ENCODE measurements at places on chromosomes 13 and 19.

DNA sequence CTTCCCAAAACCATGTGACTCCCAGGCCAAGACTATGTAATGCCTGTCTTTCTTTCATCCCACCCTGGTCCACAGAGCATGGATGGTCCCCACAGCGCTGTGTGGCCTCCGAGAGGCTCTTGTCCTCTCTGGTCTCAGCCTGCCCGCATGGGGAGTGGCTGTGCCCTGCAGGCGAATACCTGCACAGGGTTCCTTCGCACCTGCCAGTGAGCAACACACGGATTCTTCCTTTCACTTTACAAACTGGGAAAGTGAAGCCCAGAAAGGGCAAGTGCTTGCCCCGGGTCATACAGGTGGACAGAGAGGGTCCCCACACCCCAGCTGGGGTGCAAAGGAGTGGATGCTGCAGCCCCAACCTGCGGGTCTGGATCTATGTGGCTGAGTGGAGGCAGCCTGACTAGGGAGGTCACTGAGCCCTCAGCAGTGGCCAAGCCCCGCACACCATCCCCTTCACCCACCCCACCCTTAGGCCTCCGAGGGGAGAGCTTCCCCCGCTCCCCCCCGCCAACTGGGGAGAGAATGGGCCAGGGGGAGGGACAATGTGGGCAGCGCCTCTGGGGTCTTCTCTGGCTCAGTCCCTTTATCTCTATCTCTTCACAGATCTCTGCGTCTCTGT lies 747 bp upstream of the MARK4 start:
- no peak for DNase-seq

DNA sequence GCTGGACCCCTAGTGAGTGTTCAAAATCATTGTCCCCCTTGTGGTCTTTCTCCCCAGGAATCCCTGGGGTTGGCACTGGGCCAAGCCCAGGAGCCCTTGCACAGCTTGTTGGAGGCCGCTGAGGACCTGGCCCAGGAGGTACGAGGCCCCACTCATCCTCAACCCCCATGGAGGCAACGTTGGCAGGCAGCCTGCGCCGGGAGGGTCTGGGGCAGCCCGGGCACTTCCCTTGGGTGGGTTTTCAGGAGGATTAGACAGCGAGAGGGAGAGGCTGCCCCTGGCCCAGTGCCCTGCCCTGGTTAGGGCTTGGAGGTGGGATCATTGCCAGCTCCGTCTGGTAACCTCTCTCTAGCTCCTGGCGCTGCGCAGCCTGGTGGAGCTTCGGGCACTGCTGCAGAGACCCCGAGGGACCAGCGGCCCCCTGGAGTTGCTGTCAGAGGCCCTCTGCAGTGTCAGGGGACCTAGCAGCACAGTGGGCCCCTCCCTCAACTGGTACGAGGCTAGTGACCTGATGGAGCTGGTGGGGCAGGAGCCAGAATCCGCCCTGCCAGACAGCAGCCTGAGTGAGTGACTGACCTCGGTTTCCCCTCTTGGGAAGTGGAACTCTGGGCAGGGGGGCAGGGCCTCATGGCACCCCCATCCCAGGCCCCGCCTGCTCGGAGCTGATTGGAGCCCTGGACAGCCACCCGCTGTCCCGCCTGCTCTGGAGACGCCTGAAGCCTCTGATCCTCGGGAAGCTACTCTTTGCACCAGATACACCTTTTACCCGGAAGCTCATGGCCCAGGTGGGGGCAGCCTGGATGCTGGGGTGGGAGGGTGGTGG lies 3.0 kb downstream of the ABCA7 start:
- DNase-seq = no peak

DNA sequence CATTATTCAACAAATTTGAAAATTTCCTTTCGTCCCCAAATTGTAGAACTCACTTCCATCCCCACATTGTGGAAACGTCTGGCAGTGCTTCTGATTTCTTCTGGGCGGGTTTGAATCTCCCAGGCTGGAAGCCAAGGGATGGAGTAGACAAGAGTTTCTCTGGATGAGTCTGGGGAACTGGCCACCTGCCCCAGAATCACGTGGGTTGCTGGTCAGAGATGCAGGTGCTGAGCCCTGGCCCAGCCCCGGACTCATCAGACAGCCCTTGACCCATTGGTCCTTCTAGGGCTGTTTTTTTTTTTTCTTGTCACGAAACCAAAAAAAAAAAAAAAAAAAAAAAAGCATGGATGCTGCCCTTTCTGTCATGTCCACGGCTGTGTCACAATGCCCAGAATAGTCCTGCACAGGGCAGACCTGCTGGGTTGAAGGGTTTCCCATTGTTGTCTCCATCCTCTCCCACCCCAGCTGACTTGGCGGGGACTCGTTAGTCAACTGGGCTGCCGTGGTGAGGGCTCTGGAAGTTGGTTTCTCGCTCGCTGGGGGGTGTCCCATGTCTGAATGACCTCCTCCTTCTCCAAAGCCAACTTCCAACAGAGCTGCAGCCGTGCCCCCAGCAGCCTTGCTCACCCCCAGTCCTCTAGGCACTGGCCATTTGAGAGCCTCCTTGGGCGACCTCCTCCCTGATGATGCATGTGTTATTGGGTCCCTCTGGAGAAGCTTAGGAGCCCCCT lies 12.8 kb downstream of the CHST8 start:
- no peak for DNase-seq

- peak; percentile 59 for DNase-seq
Observed at GRCh38 chr19:3062165-3063105, at the start of gene TLE5. TLE5 (minus strand) TSS chr19:3062495; CDS start chr19:3062200, 295 bp downstream.

- DNase-seq = no peak
Observed at GRCh38 chr13:34224877-34225276, 406.9 kb downstream of the RFC3 start.

DNA sequence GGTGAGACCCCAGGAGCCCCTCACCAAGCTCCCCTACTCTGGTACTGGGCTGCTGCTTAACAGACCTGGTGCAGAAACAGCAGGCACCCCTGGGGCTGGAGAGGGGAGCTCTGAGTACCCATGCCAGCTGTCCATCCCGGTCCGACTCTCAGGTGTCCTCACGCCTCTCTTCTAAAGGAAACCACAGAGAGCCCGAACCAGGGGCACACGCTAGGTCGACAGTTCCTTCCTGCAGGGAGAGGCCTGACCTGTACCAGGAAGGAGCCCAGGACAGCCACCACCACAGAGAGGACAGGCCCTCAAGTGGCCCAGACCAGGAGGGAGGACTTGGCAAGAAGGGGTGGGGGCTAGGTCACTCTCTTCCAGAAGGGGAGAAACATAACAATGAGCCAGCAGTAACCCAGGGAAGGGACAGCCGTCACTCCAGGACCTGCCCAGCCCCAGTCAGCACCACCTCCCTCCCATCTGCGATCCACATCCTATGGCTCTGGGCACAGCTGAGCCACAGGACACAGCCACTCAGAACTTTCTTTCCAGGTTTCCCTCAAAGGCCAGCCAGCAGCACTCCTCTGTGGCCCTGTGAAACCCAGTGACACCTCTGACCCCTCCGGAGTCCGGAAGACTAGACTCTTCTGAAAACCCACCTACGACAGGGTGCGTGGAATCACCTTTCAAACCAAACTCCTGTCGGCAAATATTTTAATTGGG lies 13.0 kb upstream of the SLC35E1 start:
- DNase-seq = no peak

GRCh38 chr13:33308863-33309262 lies 23.3 kb upstream of the STARD13 start:
- DNase-seq = no peak

- DNase-seq = no peak
Observed at GRCh38 chr19:15811476-15811875, 4.0 kb downstream of the OR10H1 start.

GRCh38 chr13:113360446-113360845 lies 3.5 kb downstream of the GRTP1 start:
- DNase-seq = no peak

DNA sequence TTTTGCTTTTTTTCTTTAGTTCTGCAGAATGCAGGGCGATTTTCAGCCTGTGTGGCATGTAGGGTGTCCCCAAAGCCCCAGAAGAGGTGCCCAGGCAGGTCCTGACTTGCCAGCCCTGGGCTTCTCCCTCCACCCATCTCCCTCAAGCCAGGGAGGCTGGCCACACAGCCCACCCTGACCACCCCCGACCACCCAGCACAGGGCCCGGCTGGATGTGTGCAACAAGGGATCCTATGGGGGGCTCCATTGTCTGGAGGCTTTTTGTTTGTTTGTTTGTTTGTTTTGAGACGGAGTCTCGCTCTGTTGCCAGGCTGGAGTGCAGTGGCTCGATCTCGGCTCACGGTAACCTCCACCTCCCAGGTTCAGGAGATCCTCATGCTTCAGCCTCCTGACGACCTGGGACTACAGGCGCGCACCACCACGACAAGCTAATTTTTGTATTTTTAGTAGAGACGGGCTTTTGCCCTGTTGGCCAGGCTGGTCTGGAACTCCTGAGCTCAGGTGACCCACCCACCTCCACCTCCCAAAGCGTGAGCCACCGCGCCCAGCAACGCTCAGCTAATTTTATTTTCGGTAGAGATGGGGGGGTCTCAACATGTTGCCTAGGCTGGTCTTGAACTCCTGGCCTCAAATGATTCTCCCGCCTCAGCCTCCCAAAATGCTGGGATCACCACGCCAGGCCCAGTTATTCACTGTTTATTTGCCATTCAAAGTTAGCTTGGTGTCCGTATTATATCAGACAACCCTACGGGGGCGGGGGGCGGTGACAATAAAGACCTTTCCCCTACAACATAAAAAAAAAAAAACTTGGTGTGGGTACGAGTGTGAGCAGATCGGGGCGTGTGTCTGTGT lies 7.8 kb upstream of the MKNK2 start:
- DNase-seq = no peak

DNA sequence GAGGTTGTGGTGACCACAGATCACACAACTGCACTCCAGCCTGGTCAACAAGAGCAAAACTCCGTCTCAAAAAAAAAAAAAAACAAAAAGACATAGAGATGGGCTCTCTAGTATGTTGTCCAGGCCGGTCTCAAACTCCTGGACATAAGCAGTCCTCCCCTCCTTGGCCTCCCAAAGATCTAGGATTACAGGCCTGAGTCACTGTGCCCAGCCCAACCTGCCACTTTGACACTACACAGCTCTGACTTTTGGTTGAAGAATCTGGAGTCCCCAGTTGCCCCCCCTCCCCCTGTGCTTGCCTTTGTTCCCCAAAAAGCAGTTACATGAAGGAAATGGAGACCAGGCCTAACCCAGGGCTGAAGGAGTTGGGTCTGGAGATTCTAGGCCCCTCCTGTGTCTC lies 12.9 kb downstream of the CARM1 start:
- DNase-seq = no peak

- no peak for DNase-seq
Observed at GRCh38 chr13:30869491-30869890, 36.6 kb upstream of the MEDAG start.

DNA sequence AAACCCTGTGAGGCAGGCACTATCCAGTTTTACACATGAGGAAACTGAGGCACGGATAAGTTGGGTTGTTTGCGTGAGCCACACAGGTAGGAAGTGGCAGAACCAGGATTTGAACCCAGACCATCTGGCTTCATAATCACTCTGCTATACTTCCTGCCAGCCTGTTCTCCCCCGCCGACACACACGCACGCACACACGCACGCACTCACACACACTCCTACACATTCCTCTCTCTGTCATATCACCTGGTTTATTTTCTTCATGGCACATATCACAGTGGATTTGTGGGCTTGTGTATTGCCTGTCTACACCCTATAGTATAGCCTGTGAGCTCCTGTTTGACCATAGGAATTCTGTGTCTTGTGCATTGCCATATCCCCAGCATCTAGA lies 140.0 kb downstream of the SIPA1L3 start:
- DNase-seq = no peak

DNA sequence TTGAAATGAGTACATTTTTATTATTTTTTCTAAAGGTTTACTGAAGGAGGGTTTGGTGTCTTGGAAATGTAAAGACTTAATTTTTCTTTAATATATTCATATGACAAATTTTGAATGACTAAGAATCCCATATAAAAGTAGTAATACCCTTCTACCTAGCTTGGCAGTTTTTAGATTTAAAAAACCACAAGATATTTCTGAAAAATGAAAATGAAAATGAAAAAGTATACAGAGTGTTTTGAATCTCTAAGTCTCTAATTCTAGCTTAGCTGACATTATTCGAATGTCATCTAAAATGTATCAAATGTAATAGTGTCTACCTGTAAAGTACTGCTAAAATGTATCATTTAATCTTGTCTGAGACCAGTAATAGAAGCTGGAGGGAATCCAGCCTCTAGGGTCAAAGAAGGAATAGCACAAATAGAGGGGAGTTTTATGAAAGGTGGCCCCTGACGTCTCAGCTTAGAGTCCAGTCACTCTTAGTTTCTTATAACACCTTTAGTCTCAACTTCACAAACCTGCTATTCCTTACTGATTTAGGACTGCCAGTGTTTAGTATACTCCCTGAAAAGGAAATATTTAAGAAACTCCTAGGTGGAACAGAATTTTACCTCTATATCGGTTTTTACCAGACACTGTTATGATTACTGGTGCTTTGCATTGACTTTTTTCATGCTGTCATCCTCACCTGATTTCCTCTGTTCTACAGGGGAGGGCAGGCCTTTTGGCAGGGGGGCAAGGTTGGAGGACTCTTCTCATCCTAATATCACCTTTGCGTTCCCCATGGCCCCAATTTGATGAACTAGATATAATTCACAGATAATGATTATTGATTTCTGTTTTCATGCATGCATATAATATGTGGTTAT lies 16.2 kb upstream of the MIR17HG start:
- no peak for DNase-seq

- DNase-seq = no peak
Observed at GRCh38 chr13:73090116-73090822, 31.5 kb downstream of the KLF5 start.

- DNase-seq = no peak
Observed at GRCh38 chr13:97100821-97101220, 106.5 kb upstream of the OXGR1 start.

DNA sequence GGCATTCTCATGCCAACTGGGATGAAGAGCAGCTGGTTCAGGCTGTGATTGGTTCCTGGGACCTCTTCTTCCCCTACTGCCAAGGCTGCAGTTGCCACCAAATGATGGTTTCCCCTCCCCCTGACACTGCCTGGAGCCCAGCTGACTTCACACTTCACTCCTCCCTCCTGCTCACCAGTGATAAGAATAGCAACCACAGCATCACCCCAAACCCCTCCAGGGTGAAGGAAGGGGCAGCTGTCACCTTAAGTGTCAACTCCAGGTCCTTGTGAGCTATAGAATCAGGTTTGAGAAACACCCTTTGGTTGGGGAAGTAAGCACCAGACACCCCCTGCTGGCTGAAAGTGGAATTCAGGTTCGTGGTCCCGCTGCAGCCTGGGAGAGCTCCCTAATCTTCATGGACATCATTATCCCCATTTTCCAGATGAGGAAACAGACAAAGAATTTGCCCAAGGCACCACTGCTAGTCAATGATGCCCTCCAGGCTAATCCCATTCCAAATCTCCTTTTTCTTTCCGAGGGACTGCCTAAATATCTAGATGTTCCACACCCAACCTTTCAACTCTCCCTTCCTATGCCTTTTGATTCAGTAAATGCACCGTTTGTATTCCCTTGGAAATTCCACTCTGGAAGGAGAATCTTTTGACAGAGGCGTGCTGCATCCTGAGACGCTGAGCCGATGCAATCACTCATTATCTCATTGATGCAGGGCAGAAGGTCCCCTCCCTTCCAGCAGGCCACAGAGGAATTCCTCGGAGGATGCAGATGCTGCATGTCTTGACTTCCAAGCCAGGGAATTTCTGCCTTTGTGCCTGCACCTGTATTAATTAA lies 50.6 kb upstream of the UQCRFS1 start:
- DNase-seq = peak; percentile 39

Data from stimulated activated CD4-positive, alpha-beta T cell treated with anti-CD3 and anti-CD28 coated beads, Interleukin-15, amount 100 ng/mL, for 1 hour (primary cell).